ENCODE measurements at places on chromosomes 4 and X.

DNA sequence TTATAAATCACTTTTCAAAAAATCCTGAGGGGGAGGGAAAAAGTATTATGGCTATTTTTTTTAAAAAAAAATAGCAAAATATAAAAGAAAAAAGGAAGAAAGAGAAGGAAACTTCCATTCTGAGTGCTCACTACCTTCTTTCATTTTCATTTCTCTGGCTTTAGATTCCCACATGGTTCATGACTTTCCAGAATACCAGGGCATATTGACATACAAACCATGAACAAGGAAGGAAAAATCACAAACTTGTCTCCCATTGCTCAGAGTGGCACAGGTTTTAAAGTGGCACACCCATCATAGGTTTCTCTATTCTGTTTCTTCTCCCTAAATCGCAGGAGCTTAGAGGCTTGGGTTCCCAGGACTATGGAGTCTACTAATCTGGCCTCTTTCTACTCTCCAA lies 136.3 kb upstream of the CXXC4 start:
- DNase-seq: no peak

DNA sequence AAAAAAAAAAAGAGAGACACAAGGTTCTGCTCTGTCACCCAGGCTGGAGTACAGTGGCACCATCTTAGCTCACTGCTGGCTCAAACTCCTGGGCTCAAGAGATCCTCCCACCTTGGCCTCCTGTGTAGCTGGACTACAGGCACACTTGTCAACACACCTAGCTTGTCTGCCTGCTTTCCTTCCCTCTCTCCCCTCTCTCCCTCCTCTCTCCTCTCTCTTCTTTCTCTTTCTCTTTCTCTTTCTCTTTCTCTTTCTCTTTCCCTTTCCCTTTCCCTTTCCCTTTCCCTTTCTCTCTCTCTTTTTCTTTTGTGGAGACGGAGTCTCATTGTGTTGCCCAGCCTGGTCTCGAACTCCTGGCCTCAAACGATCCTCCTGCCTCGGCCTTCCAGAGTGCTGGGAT lies 132.1 kb downstream of the DIPK2B start:
- DNase-seq: peak; percentile 17

- no peak for DNase-seq
Measured at GRCh38 chrX:6729626-6730025, 194.7 kb upstream of the VCX3A start.

GRCh38 chr4:123706973-123707372 lies 310.4 kb downstream of the SPRY1 start:
- no peak for DNase-seq

- no peak for DNase-seq
Measured at GRCh38 chrX:142702749-142703148, 323.0 kb upstream of the SPANXN4 start.

DNA sequence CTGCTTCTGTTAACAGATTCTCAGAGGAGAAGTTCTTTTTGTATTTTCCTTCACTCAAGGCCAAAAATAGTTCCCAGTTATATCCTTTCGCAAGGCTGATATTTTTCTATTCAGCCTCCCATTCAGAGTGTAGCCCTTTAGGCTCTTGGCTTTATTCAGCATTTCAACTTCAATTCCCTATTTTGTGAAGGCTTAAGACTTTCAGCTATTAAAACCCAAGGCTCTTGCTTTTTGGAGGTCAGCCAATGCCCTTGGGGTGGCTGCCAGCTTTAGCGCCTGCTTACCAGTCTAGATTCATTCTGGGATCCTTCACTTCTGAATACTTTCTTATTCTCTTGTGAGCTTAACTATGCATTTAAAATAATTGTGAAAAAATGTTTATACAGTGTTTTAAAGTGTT lies 57.3 kb upstream of the ADGRA3 start:
- no peak for DNase-seq

GRCh38 chr4:56619160-56619559 lies 61.9 kb downstream of the HOPX start:
- DNase-seq: no peak

DNA sequence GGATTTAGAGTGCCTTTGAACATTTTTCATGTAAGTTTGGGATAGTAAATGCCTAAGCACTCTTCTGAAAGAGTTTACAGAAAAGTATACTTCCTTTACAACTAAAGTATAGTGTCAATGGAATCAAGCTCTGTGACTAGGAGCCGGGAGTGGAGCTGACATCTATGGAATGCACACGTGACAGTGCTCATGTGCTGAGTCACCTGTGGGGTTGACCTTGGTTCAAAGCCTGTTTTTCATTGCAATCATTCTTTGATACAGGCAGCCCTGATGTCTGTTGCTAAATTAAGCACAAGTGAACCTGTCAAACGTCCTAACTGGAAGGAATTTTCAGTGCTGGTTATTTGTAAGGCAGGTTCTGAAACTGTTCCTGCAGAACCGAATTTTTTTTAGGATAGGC lies 82.5 kb downstream of the GPAT3 start:
- DNase-seq: no peak

- no peak for DNase-seq
Measured at GRCh38 chrX:139795196-139795595, 87.2 kb upstream of the MCF2 start.

- DNase-seq: no peak
Measured at GRCh38 chrX:101462892-101463291, 22.4 kb upstream of the ARMCX4 start.

- no peak for DNase-seq
Measured at GRCh38 chr4:48596336-48596735, 106.3 kb downstream of the ZAR1 start.
